Activated T-cell treated with anti-CD3 and anti-CD28 coated beads, Interleukin-2, amount 50 U/mL, for 48 hours (primary cell): ENCODE measurements at places on chromosomes 6 and 20.

DNA sequence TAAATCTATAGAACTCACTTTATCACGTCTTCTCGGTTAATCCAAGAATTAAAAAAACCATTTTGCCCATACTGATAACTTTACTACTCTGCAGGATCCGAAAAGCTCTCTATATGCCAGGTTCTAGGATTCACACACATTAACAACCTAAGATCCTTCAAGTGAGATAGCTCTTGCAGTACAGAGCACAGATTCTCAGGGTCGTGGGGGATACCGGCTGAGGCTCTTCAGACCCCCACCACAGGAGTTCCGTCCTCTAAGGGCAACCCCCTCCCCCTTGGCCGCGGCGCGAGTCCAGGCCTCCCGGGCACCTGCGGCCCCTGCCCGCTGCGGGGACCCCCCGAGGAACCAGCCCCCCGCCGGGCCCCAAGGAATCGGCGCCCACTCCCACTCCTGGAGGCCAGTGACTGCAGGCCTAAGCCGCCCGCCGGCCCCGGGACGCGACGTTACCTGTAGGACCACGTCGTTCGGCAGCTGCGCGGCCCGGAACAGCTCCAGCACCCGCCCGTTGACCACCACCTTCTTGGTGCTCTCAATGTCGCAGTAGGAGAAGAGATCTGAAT, 892 bp downstream of the REPS1 start:
- no peak for DNase-seq

GRCh38 chr6:56647172-56647762, 4.6 kb upstream of the DST start:
- no peak for DNase-seq

GRCh38 chr20:9344083-9344920, 170.1 kb upstream of the LAMP5 start:
- no peak for DNase-seq

GRCh38 chr6:106659859-106660258, 30.5 kb downstream of the QRSL1 start:
- DNase-seq = no peak

DNA sequence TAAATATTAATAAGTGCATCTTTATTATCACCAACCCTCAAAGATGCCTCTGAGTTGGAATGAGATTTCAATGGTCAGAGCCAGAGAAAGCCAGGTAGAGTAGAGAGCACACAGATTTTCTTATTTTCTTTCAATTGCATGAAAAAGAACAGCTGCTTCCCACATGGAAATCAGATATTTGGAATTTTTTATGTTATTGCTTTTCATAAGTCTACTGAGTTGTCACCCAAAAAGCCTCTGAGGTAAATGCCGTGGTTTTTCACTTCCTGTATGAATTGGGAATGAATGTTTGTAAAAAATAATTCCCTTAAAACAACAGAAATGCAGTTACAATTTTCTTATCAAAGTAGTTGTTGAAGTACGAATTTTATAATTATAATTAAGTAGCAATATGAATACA, 563.1 kb downstream of the RFPL4B start:
- DNase-seq = no peak

GRCh38 chr6:169158691-169159090, 95.0 kb downstream of the THBS2 start:
- DNase-seq = no peak

DNA sequence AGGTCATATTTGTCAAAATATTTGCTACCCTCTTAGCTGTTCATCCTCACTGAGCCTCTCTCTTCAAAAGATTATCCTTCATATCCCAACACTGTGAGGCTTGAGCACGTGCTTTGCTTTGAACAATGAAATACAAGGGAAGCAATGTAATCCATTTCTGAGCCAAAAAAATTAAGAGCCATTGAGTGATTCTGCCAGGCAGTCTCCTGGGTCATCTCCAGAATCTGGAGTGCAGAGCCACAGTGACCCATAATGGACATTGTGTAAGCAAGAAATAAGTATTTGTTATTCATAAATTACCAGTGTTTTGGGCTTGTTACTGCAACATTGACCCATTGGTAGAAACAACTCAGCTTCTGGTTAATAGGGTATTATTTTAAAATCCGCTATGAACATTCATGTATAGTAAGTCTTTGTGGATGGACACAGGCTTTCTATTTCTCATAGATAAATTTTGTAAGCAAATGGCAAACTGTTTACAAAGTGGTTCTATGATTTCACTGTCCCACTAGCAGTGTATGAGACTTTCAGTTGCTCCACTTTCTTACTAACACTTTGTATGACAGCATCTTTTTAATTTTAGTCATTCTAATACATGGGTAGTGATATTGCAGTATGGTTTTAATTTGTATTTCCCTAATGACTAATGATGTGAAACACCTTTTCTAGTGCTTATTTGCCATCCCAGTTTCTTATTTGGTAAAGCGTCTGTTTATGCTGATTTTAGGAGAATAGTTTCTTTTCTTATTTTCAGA, 358.2 kb downstream of the PLCB1 start:
- no peak for DNase-seq

DNA sequence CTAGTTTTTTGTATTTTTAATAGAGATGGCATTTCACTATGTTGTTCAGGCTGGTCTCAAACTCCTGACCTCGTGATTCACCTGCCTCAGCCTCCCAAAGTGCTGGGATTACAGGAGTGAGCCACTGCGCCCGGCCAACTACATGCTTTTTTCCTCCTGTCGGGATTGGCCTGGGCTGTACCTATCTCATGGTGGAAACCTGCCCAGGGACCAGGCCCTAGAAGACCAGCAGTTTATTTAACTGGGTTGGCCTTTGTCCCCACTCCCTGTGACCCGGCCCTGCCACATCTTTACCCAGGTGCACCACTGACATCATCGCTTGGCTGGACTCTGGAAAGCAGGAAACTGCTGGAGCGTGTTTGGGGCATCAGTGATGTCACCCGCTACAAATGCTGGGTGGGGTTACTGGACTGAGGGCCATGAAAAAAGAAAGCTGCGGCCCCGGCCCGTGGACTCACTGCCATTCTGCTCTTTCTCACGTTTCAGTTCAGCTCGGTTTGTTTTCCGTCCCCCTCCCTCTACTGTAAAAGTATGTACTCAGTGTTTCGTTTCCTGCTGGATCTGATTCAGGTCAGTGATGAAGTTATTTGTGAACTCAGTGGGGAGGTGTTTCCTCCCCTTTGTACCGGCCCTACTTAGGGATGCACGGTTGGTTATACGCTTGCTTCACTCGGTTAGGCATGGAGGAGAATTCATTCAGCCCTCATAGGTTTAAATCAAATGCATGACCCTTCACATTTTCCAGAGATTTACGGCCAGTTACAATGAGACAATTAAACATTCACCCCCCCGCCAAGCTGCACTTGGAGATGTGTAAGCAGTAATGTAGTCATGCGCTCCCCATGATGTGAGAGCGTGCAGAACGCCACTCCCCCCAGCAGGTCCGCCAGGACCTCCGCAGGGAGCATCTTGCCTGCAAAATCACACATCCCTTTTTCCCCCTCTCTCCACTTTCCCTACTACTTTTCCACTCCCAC, 179.3 kb downstream of the MTHFD1L start:
- no peak for DNase-seq

- DNase-seq = peak; percentile 32
Measured at GRCh38 chr6:107116328-107116892, 1.1 kb upstream of the BEND3 start.

DNA sequence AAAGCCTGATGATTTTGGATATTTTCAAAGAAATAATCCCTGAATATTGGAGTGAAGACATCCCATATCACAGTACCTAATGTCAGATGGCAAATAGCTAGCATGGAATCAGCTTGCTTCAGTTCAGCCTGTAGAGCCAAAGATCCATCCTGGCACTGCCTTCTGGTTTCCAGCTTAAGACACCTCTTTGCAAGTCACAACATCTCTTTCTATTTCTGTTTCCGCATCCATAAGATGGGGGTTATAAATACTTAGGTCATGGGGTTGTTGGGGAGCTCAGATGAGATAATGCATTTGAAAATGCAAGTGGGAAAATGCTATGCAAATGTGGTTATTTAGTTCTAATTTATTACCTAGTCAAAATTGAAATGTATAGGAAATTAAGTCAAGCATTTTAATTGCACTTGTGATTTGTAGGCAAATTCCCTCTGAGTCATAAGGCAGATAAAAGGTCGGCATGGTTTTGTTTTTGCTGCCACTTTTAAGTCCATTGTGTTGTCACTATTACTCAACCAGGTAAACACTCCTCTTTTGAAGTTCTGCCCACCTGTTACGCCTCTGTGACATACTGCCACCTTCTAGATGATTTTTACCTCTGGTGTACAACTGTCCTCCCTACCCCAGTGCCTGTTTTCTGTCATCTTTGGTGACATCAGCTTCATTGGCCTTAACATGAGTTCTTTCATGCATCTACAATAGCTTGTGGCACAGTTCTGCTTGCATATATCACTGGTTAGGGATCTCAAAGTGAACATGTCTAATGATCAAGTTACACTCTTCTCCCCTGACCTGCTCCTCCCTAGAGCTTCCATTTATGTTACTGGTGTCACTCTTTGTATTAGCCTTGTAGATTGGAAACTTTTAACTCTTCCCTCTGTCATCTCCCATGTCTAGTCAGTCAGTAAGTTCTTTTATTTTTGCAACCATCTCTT, 96.6 kb downstream of the CDKAL1 start:
- peak; percentile 21 for DNase-seq

- DNase-seq = no peak
Measured at GRCh38 chr6:165231177-165231576, 78.2 kb downstream of the C6orf118 start.

DNA sequence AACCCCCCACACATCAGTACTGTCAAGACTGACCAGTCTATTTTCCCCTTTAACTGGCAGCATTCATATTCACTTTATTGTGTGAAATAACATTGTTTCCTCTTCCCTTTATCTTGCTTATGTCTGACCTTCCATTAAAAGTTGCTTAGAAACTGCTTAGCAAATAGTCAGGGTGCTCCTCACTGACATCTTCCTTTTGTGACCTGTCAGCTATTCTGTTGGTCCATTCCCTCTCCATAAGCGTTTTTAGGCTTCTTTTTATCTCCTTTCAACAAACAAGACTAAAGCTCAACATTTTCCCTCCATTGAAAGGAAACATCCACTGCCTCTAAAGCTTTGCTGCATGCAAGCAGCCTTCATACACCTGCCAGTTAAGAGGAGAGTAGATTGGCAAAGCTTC, 147.7 kb upstream of the VGLL2 start:
- DNase-seq = no peak

DNA sequence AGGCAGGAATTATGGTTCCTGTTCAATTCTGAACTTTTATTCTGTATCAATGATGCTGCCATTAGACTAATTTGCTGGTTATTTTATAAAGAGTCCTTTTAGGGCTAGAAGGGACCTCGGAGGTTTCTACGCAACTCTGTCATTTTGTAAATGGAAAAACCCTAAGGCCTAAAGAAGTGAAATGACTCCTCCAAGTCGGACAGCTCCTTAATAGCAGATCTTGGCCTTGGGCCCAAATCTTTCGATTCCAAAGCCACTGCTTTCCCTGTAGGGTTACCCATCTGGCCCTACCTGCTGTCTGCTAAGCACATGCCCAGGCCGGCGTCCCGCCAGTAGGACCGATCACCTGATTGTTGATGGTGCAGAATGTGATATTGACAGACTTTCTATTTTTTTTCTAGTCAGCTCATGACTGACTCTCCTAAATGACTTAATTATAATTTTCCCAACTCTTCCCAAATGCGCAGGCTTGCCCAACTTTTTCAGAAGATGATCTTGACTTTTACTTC, 40.2 kb downstream of the PLEKHG1 start:
- no peak for DNase-seq

DNA sequence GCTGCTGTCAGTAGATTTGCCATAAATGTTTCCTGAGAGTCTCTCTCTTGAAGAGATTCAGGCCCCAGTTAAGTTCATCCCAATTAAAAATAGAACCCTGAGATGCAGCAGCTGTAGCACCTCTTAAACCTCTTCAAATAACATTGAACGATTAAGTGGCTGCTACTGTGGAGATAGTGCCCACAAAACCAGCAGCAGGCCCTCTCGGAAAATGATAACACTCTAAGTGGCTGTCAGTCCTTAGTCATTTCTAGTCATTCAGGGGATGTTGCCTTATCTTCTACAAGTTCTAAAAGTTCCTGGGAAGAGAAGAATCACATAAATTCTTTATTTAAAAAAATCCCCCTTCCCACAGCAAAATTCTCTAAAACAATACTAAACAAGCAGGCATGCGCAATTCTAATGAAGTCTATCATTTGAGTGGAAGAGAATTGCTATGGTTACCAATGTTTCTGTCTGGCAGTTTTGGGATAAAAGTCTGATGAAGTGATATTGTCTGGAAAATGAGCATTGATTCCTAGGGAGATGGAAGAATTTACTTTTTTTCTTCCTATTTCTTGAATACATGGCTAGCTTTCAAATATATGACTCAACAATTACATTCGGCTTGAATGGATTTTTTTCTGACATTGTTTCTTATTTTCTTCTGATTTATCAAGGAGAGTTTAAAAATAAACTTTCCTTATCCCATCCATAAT, 131.9 kb downstream of the TRMT11 start:
- no peak for DNase-seq

DNA sequence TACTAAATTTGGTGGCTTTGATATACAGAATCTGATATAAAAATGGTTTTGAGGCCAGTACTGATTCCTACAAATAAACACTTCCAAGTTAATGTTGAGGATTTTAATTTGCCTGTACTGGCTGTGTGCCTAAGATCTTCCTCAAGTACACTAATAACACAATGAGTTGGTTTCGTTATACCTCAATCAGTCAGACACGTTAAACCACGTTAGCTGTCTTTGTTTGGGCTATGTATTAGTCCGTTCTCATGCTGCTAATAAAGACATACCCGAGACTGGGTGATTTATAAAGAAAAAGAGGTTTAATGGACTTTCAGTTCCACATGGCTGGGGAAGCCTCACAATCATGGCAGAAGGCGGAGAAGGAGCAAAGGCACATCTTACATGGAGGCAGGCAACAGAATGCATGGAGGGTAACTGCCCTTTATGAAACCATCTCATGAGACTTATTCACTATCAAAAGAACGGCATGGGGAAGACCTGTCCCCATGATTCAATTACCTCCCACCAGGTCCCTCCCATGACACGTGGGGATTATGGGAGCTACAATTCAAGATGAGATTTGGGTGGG, 46.2 kb downstream of the NT5E start:
- no peak for DNase-seq

GRCh38 chr6:31585491-31585890, 586 bp upstream of the LST1 start:
- DNase-seq = peak; percentile 69
